ENCODE measurements at places on chromosomes 13 and 19.

GRCh38 chr13:80314711-80315653 is 25.9 kb downstream of the SPRY2 start:
- DNase-seq = no peak

- no peak for DNase-seq
Observed at GRCh38 chr13:73903561-73903960, 230.6 kb downstream of the KLF12 start.

GRCh38 chr19:3176715-3177501 is 1.7 kb upstream of the S1PR4 start:
- no peak for DNase-seq

- DNase-seq = no peak
Observed at GRCh38 chr13:45966715-45967114, 85.8 kb downstream of the ZC3H13 start.

All from left renal pelvis (tissue), 4 donors.